ENCODE measurements at places on chromosomes 13 and 19. TPM values are rescaled to one million over a fixed set of nuclear protein-coding genes. Genes with fewer than 3 reads are reported as not detected.

- no peaks in the 10 kb centered on the region for H3K36me3 ChIP-seq
- H3K27ac ChIP-seq, result no peak overlapping the region
- DNase-seq, result no peak
- H3K4me1 ChIP-seq, result no peaks in the 10 kb centered on the region
Observed at GRCh38 chr19:7109678-7110289, 40.3 kb downstream of the ZNF557 start.

- no peaks in the 10 kb centered on the region for H3K36me3 ChIP-seq
- no peak overlapping the region for H3K4me3 ChIP-seq
Observed at GRCh38 chr13:52899206-52899605, 50.8 kb upstream of the PCDH8 start.

GRCh38 chr19:35225951-35226350 lies 2.6 kb downstream of the FAM187B start:
- H3K27me3 ChIP-seq, result peaks cover 13% of the 10 kb centered on the region
- H3K4me3 ChIP-seq, result no peak overlapping the region
- no peaks in the 10 kb centered on the region for H3K36me3 ChIP-seq
- no peak overlapping the region for H3K27ac ChIP-seq
- no peak for DNase-seq
- no peaks in the 10 kb centered on the region for H3K4me1 ChIP-seq

DNA sequence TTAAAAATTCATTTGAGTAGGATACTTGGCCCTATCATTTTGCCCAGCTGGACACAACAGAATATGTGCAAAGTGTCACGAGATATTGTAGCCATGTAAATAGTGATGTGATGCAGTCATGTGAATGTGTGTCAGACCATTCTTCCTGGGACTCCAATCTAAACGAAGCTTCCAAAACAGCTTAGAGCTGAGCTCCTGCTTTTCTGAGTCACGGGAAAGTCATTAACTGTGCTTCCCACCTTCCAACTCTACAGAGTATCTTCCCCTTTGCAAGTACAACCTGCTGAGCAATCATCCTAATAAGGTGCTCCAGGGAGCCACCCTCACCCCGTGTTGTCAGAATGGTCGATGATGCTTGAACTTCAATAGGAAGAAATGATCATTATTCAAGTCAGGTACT lies 294.7 kb downstream of the MYO16 start:
- no peaks in the 10 kb centered on the region for H3K36me3 ChIP-seq
- H3K4me1 ChIP-seq, result peaks cover 2% of the 10 kb centered on the region
- no peak overlapping the region for H3K4me3 ChIP-seq
- H3K27me3 ChIP-seq, result no peaks in the 10 kb centered on the region
- peak; percentile 84 for DNase-seq
- H3K27ac ChIP-seq, result no peak overlapping the region

The F10 gene
- 7.2 TPM for total RNA-seq

The PSG4 gene
- total RNA-seq, result 87.5 TPM

The PIAS4 gene
- total RNA-seq, result 13.6 TPM

The FRY gene
- total RNA-seq, result 3.0 TPM

- no peaks in the 10 kb centered on the region for H3K4me1 ChIP-seq
- H3K36me3 ChIP-seq, result no peaks in the 10 kb centered on the region
- no peak overlapping the region for H3K27ac ChIP-seq
- H3K4me3 ChIP-seq, result no peak overlapping the region
- no peak for DNase-seq
Observed at GRCh38 chr13:82661126-82661525, 1221.1 kb downstream of the SLITRK1 start.

The KLK12 gene
- not detected for total RNA-seq

GRCh38 chr13:97567510-97568243 lies 133.7 kb downstream of the RAP2A start:
- peak; percentile 50 for DNase-seq
- no peaks in the 10 kb centered on the region for H3K27me3 ChIP-seq
- no peak overlapping the region for H3K4me3 ChIP-seq
- peaks cover 6% of the 10 kb centered on the region for H3K4me1 ChIP-seq

DNA sequence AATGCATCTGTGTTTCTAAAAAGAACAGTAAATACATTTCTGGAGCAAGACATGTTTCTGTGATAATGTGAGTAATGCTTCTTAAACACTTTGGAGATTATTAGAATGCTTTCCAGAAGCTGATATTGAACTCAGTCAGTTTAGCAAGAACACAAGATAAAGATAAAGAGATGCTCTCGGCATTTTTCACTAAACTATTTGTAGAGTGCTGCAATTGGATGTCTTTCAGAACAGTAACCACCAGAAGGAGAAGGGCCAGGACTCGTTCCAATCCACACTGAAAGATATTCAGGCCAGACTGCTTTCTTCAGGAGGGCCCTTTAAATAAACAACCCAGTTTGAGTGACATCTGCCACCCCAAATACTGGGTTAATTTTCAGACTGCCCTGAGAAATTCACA lies 456.0 kb downstream of the TBC1D4 start:
- H3K36me3 ChIP-seq, result no peaks in the 10 kb centered on the region
- DNase-seq, result no peak
- no peak overlapping the region for H3K27ac ChIP-seq
- H3K27me3 ChIP-seq, result no peaks in the 10 kb centered on the region
- H3K4me1 ChIP-seq, result no peaks in the 10 kb centered on the region
- H3K4me3 ChIP-seq, result no peak overlapping the region

- H3K4me3 ChIP-seq, result no peak overlapping the region
- H3K27me3 ChIP-seq, result peaks cover 8% of the 10 kb centered on the region
- no peak overlapping the region for H3K27ac ChIP-seq
- DNase-seq, result no peak
Observed at GRCh38 chr19:16698914-16699313, 20.7 kb upstream of the NWD1 start.

The ZNF534 gene
- not detected for total RNA-seq

All from IMR-90 (cell line).